ENCODE measurements at places on chromosomes 6 and 20.

- DNase-seq, result no peak
Observed at GRCh38 chr6:144264270-144265060, 20.7 kb upstream of the UTRN start.

DNA sequence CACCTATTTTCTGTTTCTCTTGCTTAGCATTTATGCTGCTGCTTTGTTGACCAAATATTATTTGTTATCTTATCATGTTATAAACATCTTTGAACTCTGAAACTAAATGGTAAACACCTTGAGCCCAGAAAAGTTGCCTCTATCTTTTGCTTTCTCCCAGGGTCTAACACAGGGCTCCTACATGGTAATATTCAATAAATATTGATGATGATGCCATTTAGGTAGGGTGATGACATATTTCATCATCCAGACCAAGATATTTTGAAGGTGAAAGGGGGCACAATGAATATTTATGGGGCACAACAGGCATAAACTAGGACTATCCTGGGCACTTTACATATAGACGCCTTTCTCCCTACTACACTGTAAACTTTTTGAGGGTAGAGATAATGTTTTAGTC is 11.6 kb upstream of the ENPP4 start:
- no peak for DNase-seq

GRCh38 chr20:62458275-62459251 is 17.2 kb downstream of the GATA5 start:
- DNase-seq, result no peak

DNA sequence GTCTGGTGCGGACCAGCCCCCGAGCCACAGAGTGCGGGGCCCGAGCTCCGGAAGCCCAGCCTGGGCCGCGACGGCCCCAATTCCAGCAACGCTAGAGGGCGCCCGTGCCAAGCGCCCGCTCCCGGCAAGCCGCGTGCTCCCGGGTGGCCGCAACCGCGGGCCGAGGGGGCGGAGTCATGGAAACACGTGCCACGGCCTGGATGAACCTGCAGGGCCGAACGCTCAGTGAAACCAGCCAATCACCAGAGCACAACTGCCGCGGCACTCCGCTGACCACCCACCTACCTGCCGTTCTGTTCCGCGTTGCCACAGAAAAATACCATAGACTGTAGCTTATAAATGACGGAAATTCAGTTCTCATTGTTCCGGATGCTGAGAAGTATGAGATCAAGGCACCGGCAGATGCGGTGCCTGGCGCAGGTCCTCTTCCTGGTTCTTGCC is 85.7 kb upstream of the FOXC1 start:
- DNase-seq, result peak; percentile 67

DNA sequence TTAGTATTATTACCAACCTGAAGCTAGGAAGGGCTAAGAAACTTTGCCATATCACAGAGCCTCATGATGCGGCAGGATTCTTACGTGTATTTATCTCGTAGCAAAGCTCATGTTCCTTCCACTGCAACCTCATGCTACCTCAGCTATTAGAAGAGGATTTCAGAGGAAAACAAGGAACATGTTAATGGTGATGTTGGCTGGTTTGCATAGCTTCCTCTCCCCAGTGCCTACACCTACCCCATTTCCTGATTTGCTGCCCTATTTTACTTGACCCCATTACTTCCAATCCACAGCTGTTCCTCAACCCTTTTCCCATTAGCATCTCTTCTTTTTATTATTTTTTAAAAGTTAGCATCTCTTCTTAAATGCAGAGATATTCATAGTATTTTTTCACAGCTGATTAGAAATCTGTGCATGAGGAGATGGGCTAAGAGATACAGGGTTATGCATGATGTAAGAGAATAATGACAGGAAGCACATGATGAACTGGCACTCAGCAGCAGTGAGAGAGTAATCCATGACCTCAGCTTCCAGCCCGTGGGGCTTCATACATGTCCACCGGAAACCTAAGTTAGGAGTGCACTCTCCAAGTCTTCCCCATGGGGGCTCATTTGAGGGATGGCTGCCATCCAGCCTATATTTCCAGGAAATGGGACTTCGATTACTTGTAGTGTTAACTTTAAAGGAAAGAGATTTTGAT is 106.1 kb upstream of the ASF1A start:
- peak; percentile 73 for DNase-seq
